ENCODE measurements at places on chromosomes 7 and 10.

- DNase-seq: no peak
These were observed 51.0 kb downstream of the SKAP2 start for GRCh38 chr7:26813432-26813831.

DNA sequence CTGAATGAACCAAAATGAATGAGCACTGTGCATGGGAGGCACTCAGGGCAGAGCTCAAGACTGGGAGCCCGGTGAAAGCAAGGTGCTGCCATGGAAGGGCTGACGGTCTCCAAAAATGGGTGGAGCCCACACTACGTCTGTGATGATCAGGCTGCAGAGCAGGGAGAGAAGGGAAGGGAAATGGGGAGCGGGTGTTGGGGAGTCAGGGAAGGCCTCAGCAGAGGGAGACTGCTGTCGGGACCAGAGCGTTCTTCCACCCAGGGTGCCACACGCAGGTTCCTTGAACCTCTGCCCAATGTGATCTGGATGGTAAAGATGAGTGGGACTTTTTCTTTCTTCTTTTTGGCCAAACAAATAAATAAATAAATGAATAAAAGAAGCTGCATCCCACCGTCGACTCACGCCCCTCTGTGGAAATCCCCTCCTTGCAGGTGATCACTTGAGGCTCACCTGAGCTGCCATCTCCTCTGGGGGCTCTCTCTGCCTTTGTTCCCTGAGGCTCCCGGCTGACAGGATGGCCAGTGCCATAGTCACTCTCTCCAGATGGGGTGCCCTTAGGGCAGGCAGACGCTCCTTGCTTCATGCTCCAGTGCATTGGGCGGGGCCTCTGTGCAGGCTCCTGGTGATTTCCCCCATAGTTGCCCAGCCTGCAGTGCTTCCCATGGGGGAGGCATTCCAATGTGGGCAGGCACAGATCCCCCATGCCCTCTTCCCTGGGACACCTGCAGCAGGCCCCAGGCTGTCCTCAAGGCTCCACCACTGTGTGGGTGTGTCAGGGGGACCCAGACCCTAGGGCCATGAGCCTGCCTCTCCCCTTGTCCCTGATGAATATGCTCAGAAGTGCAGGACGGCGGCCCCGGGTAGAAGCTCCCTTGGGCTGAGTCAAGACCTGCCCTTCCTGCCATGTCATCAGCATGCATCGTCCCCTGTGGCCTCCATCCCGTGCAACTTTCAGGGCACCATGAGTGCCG lies 131.8 kb downstream of the PTPN20 start:
- DNase-seq: no peak

GRCh38 chr7:23598296-23598695 lies 1.1 kb downstream of the CCDC126 start:
- DNase-seq: no peak

DNA sequence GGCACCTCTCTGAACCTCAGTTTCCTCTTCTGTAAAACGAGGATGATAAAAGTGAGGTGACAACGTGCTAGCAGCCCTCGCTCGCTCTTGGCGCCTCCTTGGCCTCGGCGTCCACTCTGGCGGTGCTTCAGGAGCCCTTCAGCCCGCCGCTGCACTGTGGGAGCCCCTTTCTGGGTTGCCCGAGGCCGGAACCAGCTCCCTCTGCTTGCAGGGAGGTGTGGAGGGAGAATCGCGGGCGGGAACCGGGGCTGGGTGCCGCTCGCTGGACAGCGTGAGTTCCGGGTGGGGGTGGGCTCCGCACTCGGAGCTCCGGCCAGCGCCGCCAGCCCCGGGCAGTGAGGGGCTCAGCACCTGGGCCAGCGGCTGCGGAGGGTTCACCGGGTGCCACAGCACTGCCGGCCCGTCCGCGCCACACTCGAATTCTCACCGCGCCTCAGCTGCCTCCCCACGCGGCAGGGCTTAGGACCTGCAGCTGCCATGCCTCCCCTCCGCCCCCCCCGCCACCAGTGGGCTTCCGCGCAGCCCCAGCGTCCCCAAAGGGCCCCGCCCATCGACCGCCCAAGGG lies 24.3 kb upstream of the ACSL5 start:
- DNase-seq: no peak

GRCh38 chr10:2210088-2210487 lies 472.8 kb upstream of the ADARB2 start:
- no peak for DNase-seq

- no peak for DNase-seq
These were observed 130.2 kb downstream of the OAT start for GRCh38 chr10:124288486-124288885.

GRCh38 chr10:113300617-113301016 lies 252.2 kb upstream of the HABP2 start:
- DNase-seq: no peak

- no peak for DNase-seq
These were observed 47.0 kb downstream of the DENND2A start for GRCh38 chr7:140593672-140593982.

DNA sequence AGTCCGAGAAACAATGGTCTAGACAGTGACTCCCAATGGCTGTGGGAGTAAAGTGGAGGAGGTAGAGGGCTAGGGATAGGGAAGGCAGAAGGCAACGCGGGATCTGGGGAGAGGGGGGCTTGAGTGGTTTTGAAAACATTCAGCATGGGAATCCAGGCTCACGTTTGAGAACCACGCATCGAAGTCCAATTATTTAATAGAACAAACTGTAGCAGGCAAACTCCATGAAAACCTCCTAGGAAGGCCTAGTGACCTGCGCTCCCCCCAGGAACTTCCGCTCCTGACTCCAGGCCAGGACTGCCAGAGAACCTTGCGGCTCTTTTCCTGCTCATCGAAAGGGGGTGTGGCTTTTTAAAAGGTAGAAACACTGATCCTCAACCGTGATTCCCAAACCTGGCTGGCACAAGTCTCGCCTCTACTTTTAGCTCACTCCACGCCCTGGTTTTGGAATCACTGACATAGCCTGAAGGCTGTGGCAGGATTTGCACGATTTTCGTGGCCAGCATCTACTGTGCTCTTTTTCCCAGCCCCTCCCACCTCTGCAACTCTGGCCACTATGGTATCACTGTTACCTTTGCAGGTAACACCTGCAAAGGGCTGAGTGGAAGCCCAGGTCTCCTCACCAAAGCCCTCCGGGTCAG lies 43.4 kb downstream of the MYOF start:
- no peak for DNase-seq

DNA sequence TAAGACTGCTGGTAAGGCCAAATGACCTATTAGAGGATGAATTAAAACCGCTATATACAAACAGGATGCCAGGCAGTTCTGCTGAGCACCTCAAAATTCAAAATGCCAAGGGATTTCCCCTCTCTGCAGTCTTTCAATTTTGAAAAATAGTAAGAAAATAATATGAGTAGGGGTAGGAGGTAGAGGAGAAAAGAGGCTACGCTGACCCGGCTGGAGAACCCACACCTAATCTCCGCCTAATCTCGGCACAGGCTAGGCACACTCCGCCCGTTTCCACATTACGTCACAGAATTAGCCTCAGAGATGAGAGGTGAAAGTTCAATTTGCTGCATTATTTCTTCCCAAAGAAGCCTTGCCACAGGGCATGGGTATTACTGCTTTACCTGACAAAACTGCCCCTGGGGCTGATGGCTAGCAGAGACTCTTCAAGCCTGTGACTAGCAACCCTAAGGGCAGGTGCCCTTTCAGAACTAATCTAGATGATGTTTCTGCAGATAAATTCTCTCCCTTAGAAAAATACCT lies 21.3 kb upstream of the SPOCK2 start:
- no peak for DNase-seq

GRCh38 chr10:100723770-100724530 lies 21.4 kb upstream of the PAX2 start:
- DNase-seq: no peak

DNA sequence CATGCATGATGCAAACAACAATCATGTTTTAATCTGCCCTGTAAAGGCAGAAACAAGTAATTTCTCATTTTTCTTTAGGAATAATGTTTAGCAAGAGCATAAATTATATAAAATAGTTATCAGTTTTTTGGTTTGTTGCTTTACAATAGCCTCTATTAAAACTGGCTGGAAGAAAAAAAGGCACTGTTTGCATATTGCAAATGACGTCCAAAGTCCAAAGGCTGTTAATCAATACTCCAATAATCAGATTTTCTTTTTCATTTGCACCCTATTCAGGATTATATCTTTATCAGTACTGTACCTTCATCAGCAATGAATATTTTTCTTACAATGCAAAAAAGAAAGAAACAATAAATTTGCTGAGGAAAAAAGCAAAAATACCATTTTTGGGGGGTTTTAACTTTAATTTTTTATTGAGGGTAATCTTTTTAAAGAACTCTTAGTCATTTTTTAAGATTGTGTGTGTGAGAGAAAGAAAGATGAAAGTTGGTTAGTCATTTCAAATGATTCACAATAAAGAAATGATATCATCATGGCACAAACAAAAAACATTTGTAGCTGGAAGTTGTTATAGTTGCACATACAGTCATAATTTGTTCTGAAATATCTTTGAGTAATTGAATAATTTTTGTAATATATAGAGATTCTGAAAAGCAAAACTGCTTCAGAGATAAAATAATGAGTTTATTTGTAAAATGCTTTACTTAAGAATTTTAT lies 44.4 kb upstream of the AKR1C2 start:
- no peak for DNase-seq

DNA sequence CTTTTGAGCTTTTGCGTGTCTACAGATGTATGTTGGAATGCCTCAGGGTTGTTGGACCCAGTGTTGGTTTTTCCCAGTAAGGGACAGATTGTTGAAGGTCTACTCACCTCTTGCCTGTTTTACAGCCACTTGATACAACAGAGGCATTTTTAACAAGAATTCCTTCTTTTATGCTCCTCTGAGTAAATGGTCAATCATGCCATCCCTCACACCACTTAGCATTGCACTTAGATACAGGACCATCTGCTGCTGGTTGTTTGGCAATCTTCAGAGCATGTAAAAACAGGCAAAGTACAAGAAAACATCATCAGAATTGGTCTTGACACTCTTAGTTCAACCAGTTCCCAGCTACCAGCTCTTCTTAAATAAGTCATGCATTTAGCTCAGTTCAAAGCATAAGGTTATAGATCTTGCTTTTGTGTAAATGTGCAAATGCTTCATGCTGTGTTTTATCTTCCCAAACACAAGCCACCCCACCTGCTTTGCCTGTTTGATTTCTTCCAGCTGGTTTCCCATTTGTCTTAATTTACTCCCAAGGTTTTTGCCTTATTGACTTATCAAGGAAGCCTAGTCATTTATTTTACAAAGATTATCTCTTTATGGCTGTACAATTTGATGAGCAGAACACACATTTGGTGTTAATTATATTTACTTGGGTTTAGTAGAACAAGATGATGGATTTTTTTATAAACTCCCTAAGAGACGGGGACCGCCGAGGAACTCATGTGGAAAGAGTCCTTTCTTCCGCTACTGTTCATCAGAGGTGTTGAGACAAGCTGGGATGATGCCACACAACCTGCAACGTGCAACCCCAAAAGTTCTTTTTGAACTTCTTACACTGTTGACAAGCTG lies 136.6 kb downstream of the AHR start:
- DNase-seq: peak; percentile 44

- no peak for DNase-seq
These were observed 33.5 kb downstream of the HTRA1 start for GRCh38 chr10:122494833-122495232.

DNA sequence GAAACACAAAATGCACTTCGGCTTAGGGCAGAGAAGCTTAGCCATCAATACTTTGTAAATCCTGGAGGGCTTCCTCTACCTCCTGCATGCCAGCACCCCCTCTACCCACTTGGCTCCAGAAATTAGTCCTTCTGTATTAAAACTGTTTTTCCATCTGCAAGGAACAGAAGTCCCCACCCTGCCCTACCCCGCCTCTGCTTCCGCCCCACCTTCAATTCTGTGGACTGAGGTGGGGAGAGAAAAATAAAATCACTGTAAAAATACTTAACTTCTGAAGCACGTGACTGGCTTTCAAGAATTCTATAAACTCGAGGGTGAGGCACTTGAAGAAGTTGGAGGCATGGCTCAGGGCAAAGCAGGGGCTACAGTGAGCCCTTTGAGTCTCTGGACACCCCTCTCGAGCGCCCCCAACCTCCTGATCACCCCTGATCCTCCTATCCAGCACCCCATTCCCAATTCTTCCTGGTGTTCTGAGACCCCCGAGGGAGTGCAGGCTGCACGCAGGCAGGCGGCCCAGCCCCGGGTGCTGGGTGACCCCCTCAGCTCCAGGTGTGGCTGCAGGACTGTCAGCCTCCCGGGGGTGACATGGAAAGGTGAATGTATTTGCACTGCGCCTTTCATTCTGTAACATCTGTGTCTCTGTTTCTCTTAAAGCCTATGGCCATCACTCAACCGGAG lies 7.3 kb upstream of the KIAA1217 start:
- no peak for DNase-seq

DNA sequence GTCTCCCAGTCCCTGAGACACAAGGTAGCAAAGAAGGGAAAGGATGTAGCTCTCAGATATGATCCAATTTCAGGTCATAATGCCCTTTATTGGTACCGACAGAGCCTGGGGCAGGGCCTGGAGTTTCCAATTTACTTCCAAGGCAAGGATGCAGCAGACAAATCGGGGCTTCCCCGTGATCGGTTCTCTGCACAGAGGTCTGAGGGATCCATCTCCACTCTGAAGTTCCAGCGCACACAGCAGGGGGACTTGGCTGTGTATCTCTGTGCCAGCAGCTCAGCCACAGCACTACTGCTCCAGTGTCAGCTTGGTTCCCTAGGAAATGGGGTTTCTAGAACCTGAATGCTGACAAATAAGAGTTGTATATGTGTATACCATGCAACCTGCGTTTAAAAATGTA lies 74.6 kb upstream of the PRSS58 start:
- no peak for DNase-seq

DNA sequence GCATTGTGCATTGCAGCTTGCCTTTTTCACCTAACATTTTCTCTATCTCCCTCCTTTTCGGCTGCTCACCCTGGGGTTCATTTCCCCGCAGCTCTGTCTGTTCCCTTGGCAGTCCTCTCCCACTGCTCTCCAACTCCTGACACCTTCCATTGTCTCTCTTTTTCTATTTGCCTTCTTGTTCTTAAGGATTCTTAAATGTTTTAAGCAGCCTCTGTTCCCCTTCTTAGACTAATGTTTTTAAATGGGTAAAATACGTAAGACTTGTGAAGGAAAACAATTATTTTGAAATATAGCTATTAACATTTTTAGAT lies 19.4 kb downstream of the BMPR1A start:
- no peak for DNase-seq

- peak; percentile 28 for DNase-seq
These were observed 128.7 kb downstream of the COBL start for GRCh38 chr7:51187941-51188340.

DNA sequence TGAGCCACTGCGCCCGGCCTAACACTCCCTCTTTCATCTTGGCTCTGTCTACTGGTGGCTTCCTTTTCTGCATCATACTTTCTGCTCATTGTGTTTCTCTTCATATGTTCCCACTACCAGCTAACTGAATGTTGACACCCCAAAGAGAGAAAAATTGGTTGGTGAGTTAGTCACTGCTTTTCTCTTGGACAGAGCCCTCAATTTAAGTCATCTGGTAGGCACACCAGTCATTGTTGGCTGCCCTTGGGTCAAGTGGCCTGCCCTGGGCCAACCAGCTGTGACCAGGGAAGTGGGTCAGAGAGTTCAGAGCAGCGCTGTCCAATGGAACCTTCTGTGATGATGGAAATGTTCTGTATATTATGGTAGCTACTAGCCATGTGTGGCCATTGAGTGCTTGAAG lies 52.0 kb downstream of the GRK5 start:
- no peak for DNase-seq

Data from COR-L47 (cell line).